ENCODE measurements at places on chromosomes 11 and 22.

DNA sequence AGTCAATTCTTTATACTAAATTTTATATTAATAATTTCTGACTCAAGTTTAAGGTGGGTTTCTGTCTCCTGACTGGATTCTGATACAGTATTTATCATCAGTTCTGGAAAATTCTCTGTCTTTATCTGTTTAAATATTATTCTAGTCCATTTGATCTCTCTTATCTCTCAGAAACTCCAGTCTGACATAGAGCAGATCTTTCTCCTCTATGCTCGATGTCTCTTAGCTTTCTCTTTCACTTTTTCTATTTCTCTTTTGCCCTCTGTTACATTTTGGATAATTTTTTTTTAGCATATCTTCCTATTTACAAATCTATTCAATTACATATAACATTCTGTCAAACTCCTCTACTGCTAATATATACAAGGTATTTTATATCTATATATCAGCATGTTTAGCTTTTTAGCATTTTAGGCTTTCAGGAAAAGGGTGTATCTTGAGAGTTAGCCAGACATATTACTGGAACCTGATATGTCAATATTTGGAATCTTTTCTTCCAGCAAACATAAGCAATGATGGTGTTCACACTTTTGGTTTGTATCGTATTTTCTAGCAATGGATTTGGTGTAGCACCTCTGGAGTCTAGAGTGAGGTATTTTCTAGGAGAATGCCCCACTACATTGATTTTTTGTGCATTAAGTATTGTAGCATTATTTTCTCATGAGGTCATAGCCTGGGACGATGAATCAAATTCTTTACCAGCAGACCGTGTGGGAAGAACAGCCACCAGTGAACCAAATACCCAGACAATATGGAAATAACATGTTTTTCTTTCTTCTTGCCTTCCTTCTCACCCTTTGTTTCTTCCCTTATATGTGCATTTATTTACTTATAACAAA is 4.1 kb upstream of the NNMT start:
- peak; percentile 84 for DNase-seq

DNA sequence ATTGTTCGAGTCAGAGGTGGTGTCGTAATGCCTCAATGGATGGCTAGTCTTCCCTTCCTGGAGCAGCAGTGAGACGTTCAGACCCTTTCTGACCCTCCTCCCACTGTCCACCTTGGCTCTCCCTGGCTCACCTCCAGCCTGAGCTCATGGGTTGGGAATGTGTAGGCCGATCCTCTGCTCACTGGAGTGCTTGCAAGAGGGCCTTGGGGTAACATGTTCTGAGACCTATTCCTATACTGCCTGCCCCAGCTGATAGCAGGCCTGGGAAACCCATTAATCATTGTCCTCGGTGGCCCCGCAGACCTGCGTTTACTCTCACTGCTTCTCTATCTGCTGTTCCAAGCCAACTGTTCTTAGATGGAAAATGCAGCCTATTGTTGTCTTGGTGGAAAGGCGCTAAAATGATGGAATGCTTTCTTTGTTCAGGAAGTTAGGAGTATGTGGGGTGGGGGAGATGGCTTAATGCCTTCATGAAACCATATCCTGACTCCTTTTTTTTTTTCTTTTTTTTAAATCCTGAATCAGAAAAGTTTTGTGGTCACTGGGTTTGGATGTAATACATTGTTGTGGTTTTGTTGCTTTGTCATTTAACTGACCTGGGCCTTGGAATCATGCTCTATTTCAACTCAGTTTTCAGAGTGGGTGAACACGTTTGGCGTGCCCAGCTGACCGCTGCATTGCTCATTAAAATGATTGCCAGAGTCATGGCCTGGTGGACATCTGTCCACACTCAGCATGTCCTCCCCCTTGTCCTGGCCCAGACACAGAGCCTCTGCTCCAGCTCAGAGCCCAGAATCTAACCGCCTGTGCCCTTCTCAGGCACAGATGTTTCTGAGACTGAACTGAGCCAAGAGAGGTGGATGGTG is 72.5 kb downstream of the MICAL2 start:
- DNase-seq, result peak; percentile 99

DNA sequence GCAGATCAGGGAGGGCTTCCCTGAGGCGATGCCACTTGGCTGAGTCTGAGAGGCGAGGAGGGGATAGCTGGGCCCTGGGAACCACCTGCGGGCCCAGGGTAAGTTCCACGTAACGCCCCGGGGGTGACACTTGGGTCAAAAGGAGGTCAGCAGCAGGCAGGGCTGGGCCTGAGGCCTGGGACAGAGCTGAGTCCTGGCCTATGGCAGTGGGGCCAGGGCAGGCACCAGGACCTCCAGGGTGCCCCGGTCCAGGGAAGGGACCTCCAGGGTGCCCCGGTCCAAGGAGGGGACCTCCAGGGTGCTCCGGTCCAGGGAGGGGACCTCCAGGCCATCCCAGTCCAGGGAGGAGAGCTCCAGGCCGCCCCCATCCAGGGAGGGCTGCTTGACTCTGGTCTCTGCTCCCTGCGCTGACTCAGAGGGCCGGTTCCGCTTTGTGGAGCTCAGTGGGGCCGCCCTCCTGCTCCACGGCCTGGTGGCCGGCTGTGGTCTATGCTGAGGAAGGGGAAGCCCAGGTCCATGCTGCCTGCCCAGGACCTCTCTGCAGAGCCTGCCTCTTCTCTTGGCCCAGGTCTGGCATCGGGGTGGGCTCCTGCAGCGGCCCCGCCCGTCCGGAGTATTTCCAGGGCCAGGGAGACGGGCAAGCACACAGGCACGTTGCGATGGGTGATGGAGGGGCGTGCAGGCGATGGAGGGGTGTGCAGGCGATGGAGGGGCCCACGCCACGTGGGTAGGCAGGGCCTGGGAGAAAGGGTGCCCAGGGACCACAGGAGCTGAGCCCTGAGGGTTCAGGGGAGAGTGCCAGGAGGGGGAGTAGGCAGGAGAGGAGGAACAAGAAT is 19.5 kb upstream of the WNT7B start:
- peak; percentile 66 for DNase-seq

GRCh38 chr22:44068422-44069191 is 44.5 kb downstream of the PARVB start:
- no peak for DNase-seq

DNA sequence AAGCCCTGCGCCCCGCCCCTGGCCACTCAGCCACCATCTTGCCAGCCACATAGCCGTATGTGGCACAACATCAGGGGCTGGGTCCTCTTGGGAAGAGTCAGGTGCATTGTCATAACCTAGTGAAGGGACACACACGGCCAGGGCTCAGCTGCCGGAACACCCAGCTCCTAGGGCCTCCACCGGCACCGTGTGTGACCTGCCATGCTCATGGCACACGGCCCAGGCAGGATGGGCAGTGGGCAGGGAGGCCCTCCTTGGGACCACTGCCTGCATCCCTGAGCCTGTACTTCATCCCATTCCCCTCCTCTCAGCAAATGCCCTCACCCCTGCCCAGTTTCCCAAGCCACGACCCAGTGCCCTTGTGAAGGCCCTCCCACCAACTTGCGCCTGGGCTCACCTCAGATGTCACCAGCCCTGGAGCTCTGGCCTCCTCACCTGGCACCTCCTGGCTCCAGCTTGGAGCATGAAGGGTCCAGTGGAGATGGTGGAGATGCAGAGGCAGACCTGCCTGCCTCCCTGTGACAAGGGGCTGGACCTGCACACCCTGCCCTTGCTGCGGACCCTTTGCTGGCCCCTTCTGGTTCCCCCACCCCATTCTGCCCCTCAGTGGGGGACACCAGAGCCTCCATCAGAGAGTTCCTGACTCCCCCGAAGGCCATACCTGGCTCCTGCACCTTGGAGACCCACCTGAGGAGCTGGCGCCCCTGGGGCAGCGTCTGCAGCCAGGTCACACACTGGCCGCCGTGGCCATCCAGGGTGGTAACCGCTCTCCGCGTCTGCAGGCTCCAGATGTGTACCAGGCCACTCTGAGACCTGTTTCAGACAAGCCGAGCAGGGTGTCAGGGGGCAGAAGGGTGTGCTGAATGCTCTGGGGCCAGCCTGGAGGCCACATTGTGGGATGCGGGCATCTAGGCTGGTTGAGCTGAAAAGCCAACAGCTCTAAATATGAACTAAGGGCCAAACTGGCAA is 34.5 kb downstream of the GNB1L start:
- DNase-seq, result no peak

GRCh38 chr11:2273771-2274170 is 3.4 kb upstream of the ASCL2 start:
- no peak for DNase-seq

DNA sequence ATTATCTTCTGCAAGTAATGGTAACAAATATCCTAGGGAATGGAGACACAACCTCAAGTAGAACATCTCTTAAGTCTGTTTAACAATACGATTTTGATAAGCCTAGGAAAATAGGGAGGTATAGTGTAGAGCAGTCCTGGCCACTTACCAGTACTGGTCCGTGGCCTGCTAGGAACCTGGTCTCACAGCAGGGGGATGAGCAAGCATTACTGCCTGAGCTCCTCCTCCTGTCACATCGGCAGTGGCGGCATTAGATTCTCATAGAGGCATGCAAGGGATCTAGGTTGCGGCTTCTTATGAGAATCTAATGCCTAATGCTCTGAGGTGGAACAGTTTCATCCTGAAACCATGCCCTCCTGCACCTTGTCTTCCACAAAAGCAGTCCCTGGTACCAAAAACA is 4.4 kb downstream of the OR51V1 start:
- no peak for DNase-seq

GRCh38 chr11:293852-294661 is 5.1 kb downstream of the PGGHG start:
- DNase-seq, result no peak

DNA sequence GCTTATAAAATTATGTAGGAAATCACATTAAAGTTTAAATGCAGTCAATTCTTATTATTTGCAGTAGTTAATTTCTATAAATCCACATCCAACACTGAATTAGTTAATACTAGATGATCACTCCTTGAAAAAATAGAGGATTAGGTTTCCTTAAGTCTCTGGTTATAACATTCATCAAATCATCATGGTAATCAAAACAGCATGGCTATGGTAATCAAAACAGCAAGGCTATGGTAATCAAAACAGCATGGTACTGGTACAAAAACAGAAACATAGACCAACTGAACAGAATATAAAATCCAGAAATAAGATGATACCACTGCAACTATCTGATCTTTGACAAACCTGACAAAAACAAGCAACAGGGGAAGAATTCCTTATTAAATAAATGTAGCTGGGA is 814.6 kb upstream of the CCDC179 start:
- DNase-seq, result no peak

GRCh38 chr11:80849253-80849652 is 1408.4 kb upstream of the TENM4 start:
- DNase-seq, result no peak

DNA sequence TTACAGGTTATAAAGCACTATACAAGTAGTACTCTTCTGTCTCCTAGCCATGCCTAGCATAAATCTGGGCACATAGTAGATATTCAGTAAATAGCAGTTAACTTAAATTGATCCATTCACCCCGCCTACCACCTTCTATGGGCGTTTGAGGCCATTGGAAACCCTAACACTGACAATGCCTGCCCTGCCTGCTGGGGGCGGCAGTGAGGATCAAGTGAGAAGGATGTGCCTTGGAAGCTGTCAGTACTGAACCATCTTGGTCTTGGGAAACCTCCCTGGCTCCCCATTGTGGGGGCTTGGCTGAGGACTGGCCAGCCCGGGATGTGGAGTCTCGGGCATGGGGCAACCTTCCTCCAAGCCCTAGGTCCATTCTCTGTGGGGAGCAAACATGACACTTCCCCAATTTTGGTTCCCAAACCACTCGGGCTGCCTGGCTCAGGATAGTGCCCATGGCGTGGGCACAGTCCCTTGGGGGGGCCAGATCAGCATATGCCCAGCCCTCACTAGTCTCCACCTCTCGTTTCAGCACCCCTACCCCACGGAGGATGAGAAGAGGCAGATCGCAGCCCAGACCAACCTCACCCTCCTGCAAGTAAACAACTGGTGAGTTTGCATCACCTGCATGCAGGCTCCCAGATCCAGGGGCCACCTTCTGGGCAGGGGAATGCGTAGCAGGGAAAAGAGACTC is 67.4 kb downstream of the FEZ1 start:
- DNase-seq, result no peak

GRCh38 chr11:35304900-35305460 is 114.4 kb downstream of the SLC1A2 start:
- no peak for DNase-seq

DNA sequence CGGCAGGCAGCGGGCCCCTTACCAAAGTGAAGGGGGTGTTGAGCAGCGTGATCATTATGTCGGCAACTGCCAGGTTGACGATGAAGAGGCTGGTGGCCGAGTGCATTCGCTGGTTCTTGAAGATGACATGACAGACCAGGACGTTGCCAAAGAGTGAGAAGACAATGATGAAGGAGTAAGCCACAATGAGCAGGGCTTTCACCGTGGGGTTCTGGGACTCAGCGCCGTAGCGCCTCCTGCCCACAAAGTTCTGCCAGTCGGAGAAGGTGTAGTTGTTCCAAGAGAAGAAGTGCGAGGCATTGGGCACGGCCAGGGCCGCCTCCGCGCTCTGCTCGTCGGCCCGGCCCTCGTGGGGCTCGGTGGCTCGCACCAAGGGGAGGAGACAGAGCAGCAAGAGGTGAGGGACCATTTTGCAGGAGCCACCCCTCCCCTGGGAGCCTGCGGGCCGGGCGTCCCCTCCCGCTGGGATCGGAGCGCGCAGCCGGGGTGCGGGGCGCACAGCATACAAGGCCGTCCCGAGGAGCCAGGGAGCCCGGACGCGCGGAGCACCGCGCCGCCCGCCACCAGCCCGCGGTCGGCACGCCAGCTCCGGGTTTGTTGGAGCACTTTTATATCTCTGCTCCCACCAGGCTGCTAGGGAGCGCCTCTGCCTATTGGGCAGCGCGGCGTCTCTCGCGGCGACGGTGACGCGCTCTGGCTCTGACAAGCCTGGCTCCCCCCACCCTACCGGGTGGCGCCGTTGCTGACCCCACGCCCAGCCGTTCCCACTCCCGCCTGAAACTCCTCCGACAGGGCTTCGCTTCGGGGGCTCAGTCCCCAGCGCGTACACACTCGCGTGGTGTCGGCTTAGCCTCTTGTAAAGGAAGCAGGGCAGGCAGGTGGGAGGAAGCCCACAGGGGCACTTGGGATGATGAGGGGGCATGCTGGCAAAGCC is at the start of gene GPR83:
Gene GPR83, minus strand, starts transcription at position 581 of the 934 bp plus-strand sequence. Its CDS starts 172 bp downstream, at position 409.
- DNase-seq, result no peak

GRCh38 chr11:45262900-45263299 is 23.2 kb downstream of the SYT13 start:
- no peak for DNase-seq

- no peak for DNase-seq
Observed at GRCh38 chr11:37699644-37700043, 1101.6 kb upstream of the RAG2 start.

DNA sequence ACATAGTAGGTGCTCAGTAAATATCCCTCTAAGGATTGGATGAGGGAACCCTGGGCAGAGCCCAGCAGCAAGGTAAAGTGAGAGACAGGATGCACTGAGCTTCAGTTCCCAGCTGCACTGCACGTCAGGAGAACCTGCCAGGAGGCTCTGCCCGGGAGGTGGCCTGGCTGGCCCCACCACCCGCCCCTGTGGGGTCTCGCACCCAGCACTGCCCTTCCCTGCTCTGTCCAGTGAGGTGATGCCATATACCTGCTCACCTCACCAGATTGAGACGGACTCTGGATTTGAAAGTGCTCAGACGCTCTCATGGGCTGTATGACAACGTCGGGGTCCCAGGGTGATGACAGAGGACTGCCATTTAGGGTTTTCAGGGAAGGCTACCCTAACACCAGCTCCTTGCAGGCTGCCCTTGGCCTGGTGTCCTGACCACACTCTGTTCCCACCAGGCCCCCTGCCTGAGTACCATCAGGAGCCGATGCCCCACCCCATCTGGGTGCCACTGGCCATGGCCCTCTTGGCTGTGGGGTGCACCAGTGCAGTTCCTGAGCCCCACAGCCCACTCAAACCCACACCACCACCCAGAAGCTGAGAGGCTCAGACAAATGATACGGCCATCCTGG is 61.7 kb upstream of the FGF3 start:
- DNase-seq, result no peak

- DNase-seq, result no peak
Observed at GRCh38 chr11:22808571-22809197, 20.9 kb downstream of the SVIP start.

Data from kidney epithelial cell (primary cell).